Mononuclear cell (primary cell): ENCODE measurements at places on chromosomes 6 and 20. TPM values are rescaled to one million over a fixed set of nuclear protein-coding genes. Genes with fewer than 3 reads are reported as not detected.

Gene KCNS1
- not detected for total RNA-seq

Gene SPDEF
- total RNA-seq = 0.31 TPM

Gene NDRG3
- total RNA-seq = 19.0 TPM

Gene PDRG1
- total RNA-seq = 3.7 TPM

Gene ATP5F1E
- total RNA-seq = 35.7 TPM

Gene GUCA1A
- not detected for total RNA-seq

Gene IRAK1BP1
- 0.42 TPM for total RNA-seq

Gene HLA-DPA1
- 271 TPM for total RNA-seq

Gene ASIP
- total RNA-seq = 1.3 TPM

Gene COL9A3
- total RNA-seq = not detected

Gene BANF2
- not detected for total RNA-seq

Gene SLC44A4
- total RNA-seq = 0.10 TPM

Gene C6orf118
- not detected for total RNA-seq

Gene CDH26
- 0.73 TPM for total RNA-seq

Gene SEMG2
- not detected for total RNA-seq

Gene MYL9
- total RNA-seq = 10.9 TPM

Gene LHFPL5
- total RNA-seq = not detected

Gene MAPK13
- 16.9 TPM for total RNA-seq

Gene C6orf47
- 14.6 TPM for total RNA-seq

Gene ZKSCAN3
- 0.52 TPM for total RNA-seq

Gene MAP7
- total RNA-seq = 0.31 TPM

Gene RGS17
- not detected for total RNA-seq

Gene ABCC10
- total RNA-seq = 12.3 TPM

Gene EPPIN
- total RNA-seq = not detected

Gene HNF4A
- not detected for total RNA-seq

Gene SIRPB1
- 22.8 TPM for total RNA-seq

Gene FAM162B
- not detected for total RNA-seq
